ENCODE measurements at places on chromosomes 12 and 14.

- H3K36me3 ChIP-seq = no peaks in the 10 kb centered on the region
- H3K4me1 ChIP-seq = no peaks in the 10 kb centered on the region
- no peak overlapping the region for H3K4me3 ChIP-seq
- no peaks in the 10 kb centered on the region for H3K27me3 ChIP-seq
- no peak overlapping the region for H3K27ac ChIP-seq
- DNase-seq = no peak
Observed at GRCh38 chr14:47507861-47508260, 167.5 kb downstream of the MDGA2 start.

DNA sequence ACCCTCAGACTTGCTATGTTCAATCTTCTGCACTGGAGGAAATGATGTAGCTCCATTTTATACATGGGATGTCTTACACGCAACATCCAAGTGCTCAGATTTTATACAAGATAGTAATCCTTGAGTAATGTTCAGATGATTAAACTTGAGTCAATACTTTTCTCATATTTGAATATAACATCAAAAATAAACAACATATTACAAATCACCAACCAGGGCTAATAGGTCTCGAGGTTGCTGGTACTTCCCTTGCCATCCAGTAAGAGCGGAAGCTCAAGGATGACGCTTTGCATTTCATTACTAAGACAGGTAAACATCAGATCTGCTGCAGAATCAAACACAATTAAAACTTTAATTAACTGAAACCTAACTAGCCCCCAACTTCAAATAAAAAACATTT lies 97.3 kb downstream of the FOXN3 start:
- H3K27me3 ChIP-seq = no peaks in the 10 kb centered on the region
- no peak overlapping the region for H3K27ac ChIP-seq
- H3K4me1 ChIP-seq = no peaks in the 10 kb centered on the region
- no peak overlapping the region for H3K4me3 ChIP-seq

DNA sequence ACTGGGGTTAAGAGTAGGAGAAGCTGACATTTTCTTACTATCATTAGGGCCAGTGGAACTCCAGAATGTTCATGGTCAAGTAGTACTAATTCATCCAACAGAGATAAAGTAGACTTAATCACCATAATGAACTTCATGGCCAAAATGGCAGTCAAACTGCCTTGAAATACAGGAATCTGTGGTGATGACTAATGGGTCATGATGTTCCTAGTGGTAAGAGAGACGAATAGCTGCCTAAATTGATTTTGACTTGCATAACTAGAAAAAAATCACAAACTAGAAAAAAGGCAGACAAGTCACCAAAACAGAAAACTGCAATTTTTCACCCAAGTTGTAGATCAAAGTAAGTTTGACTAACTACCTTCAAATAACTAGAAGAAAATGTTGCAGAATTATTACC lies 138.5 kb downstream of the MGAT4C start:
- DNase-seq = no peak
- H3K27ac ChIP-seq = no peak overlapping the region
- H3K36me3 ChIP-seq = no peaks in the 10 kb centered on the region

GRCh38 chr14:55893705-55894104 lies 224.5 kb upstream of the PELI2 start:
- DNase-seq = no peak
- H3K4me3 ChIP-seq = no peak overlapping the region
- H3K27me3 ChIP-seq = no peaks in the 10 kb centered on the region

GRCh38 chr14:103562179-103562428 lies 353 bp downstream of the BAG5 start:
- H3K4me1 ChIP-seq = peaks cover 13% of the 10 kb centered on the region
- H3K27me3 ChIP-seq = no peaks in the 10 kb centered on the region
- H3K36me3 ChIP-seq = no peaks in the 10 kb centered on the region
- DNase-seq = no peak
- peak overlapping the region; percentile 99 for H3K4me3 ChIP-seq

DNA sequence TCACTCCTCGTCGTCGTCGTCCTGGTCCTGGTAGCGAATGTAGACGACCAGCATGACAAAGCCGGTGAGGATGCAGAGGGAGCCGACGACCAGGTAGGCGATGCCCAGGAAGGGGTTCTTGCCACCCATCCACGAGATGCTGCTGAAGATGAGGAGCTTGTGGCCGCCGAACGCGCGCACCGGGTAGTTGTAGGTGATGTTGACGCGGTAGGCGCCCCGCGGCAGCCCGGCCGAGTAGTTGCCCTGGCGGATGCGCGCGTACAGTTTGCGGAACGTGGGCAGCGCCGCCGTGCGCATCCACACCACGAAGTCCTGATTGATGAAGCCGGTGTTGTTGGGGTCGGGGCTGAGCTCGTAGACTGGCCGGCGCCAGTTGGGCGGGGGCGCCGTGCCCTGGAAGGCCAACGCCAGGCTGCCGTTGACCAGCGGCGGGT lies 1.0 kb downstream of the TMEM30B start:
- peak; percentile 53 for DNase-seq
- H3K4me1 ChIP-seq = no peaks in the 10 kb centered on the region
- H3K4me3 ChIP-seq = peak overlapping the region; percentile 56
- H3K36me3 ChIP-seq = no peaks in the 10 kb centered on the region
- no peaks in the 10 kb centered on the region for H3K27me3 ChIP-seq

- H3K4me1 ChIP-seq = no peaks in the 10 kb centered on the region
- H3K27me3 ChIP-seq = no peaks in the 10 kb centered on the region
- peaks cover 9% of the 10 kb centered on the region for H3K36me3 ChIP-seq
- H3K4me3 ChIP-seq = no peak overlapping the region
- H3K27ac ChIP-seq = no peak overlapping the region
Observed at GRCh38 chr12:131776237-131776889, 51.8 kb upstream of the MMP17 start.

GRCh38 chr12:98868538-98868937 lies 223.4 kb downstream of the APAF1 start:
- H3K4me1 ChIP-seq = no peaks in the 10 kb centered on the region
- H3K27ac ChIP-seq = no peak overlapping the region
- no peak for DNase-seq
- H3K4me3 ChIP-seq = no peak overlapping the region
- no peaks in the 10 kb centered on the region for H3K27me3 ChIP-seq
- no peaks in the 10 kb centered on the region for H3K36me3 ChIP-seq

DNA sequence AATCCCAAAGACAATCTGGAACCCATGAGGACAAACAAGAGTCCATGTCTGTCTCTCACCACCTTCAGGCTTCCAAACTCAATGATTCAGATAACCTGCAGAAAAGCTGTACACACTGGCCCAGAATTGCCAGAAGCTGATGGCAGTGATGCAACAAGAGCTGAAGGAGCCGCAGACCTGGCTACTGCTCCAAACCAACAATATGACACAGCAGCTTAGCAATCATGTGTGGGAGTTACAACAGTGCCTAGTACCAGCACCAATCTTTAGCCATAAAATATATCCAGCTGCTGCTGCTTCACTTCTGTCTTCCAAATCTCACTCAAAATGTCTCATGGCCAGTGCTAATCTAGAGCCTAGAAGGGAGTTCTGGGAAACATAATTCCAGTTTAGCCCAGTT lies 22.0 kb downstream of the RPS6KA5 start:
- no peak for DNase-seq
- peak overlapping the region; percentile 38 for H3K27ac ChIP-seq
- no peaks in the 10 kb centered on the region for H3K36me3 ChIP-seq
- H3K4me3 ChIP-seq = no peak overlapping the region
- H3K27me3 ChIP-seq = no peaks in the 10 kb centered on the region
- no peaks in the 10 kb centered on the region for H3K4me1 ChIP-seq

DNA sequence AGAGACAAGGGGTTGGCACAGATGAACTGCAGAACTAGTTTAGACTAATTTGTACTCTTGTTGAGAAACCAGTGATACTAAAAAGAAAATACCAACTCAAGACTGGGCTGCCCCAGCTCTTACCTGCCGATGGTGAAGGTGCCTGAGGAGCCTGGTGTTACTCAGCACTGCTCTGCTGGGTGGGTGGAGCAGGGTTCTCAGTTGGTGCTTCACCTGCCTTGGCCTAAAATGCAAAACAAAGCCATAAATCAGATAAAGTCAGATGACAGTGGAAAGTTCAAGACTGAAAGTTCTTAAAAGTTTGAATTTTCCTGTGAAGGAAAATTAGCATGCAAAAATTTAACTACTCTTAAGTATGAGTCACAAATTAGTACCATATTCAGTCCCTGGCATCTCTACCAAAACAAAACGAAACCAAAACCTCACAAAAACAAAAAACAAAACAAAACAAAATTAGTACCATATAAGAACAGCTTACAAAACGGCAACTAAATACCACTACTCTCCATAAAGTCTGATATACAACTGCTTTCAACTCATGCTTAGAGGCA lies 21.9 kb downstream of the YBX3 start:
- peak overlapping the region; percentile 40 for H3K27ac ChIP-seq
- H3K4me3 ChIP-seq = no peak overlapping the region
- no peaks in the 10 kb centered on the region for H3K4me1 ChIP-seq
- peaks cover 11% of the 10 kb centered on the region for H3K36me3 ChIP-seq
- no peak for DNase-seq

DNA sequence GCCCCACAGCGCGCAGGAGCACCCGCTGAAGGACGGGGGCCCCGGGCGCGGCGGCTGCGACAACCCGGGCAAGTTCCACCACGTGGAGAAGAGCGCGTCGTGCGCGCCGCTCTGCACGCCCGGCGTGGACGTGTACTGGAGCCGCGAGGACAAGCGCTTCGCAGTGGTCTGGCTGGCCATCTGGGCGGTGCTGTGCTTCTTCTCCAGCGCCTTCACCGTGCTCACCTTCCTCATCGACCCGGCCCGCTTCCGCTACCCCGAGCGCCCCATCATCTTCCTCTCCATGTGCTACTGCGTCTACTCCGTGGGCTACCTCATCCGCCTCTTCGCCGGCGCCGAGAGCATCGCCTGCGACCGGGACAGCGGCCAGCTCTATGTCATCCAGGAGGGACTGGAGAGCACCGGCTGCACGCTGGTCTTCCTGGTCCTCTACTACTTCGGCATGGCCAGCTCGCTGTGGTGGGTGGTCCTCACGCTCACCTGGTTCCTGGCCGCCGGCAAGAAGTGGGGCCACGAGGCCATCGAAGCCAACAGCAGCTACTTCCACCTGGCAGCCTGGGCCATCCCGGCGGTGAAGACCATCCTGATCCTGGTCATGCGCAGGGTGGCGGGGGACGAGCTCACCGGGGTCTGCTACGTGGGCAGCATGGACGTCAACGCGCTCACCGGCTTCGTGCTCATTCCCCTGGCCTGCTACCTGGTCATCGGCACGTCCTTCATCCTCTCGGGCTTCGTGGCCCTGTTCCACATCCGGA lies 1.4 kb downstream of the FZD10 start:
- no peak for DNase-seq
- no peaks in the 10 kb centered on the region for H3K36me3 ChIP-seq
- peak overlapping the region; percentile 44 for H3K4me3 ChIP-seq
- H3K27ac ChIP-seq = no peak overlapping the region

GRCh38 chr14:69133206-69134125 lies 19.5 kb downstream of the DCAF5 start:
- H3K4me3 ChIP-seq = no peak overlapping the region
- H3K4me1 ChIP-seq = no peaks in the 10 kb centered on the region
- no peaks in the 10 kb centered on the region for H3K27me3 ChIP-seq
- H3K27ac ChIP-seq = no peak overlapping the region
- no peaks in the 10 kb centered on the region for H3K36me3 ChIP-seq
- no peak for DNase-seq

DNA sequence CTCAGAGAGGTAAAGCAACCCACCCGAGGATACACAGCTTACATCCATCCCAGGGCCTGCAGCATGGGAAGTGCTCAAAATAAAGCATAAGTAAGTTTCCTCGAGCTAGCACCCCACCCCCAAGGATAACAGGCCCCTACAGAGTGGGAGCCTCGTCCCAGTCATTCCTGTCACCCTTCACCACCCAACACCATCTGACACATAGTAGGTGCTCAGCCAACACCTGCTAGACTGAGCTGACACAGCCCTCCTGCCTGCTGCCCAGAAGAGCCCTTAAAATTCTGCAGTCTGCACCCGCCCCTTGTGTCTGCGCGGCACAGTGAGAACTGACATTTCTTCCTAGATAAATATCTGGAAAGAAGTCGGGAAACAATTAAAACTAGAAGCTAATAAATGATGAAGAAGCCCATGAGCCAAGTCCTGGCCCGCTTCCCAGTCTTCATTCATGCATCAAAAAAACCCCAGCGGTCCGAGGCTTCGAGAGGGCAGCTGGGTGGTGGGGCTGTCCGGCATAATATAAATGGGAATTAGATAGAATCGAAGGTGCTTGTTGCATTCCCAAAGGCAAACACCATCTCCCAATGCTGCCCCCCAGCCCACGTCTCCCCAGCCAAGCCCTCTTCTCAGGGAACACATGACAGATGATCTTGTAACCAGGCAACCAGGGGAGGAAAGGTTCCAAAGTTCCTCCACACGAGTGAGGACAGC lies 76.2 kb downstream of the BCL11B start:
- H3K27ac ChIP-seq = no peak overlapping the region
- no peaks in the 10 kb centered on the region for H3K4me1 ChIP-seq
- DNase-seq = no peak
- H3K4me3 ChIP-seq = no peak overlapping the region

- no peak for DNase-seq
- no peaks in the 10 kb centered on the region for H3K36me3 ChIP-seq
- H3K27ac ChIP-seq = no peak overlapping the region
- no peaks in the 10 kb centered on the region for H3K27me3 ChIP-seq
Observed at GRCh38 chr12:71250166-71250565, 92.4 kb upstream of the TSPAN8 start.

GRCh38 chr12:50948798-50949197 lies 3.5 kb upstream of the HIGD1C start:
- no peaks in the 10 kb centered on the region for H3K4me1 ChIP-seq
- H3K36me3 ChIP-seq = no peaks in the 10 kb centered on the region
- DNase-seq = no peak
- H3K27ac ChIP-seq = no peak overlapping the region
- H3K4me3 ChIP-seq = no peak overlapping the region
- H3K27me3 ChIP-seq = no peaks in the 10 kb centered on the region

GRCh38 chr12:82708061-82708879 lies 21.6 kb downstream of the TMTC2 start:
- H3K36me3 ChIP-seq = no peaks in the 10 kb centered on the region
- no peak overlapping the region for H3K4me3 ChIP-seq
- DNase-seq = no peak

- peak overlapping the region; percentile 7 for H3K27ac ChIP-seq
- no peaks in the 10 kb centered on the region for H3K4me1 ChIP-seq
- H3K27me3 ChIP-seq = no peaks in the 10 kb centered on the region
- DNase-seq = no peak
Observed at GRCh38 chr14:77059276-77059915, 30.9 kb upstream of the IRF2BPL start.

DNA sequence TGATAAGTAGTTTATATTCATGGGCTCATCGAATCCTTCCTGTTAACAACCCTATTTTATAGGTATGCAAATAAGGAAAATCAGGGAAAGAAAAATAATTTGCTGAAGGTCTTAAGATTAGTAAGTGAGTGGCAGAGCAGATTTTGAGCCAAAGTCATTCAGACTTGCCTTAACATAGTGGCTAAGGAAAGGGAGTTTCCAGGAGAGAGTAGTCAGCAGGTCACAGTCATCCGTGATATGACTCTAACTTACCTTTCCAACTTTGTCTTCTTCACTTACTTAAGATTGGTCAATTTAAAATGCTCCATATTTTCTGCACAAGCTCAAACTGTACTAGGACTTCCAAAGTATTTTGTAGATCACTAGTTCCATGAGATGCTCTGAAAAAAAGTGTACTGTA lies 46.6 kb downstream of the AKAP6 start:
- no peaks in the 10 kb centered on the region for H3K36me3 ChIP-seq
- no peak for DNase-seq
- H3K4me3 ChIP-seq = no peak overlapping the region

- no peak overlapping the region for H3K4me3 ChIP-seq
- DNase-seq = no peak
- no peaks in the 10 kb centered on the region for H3K27me3 ChIP-seq
- H3K27ac ChIP-seq = no peak overlapping the region
Observed at GRCh38 chr14:54462048-54462447, 20.9 kb upstream of the CNIH1 start.
